ENCODE measurements at places on chromosomes 4 and X.
A peak's percentile ranks its signal among the peaks of the same experiment; 100 is the strongest.

GRCh38 chrX:20315140-20315539 is 48.4 kb upstream of the RPS6KA3 start:
- no peak for DNase-seq

GRCh38 chr4:161320377-161320776 is 843.4 kb downstream of the FSTL5 start:
- no peak for DNase-seq

GRCh38 chrX:5976332-5976731 is 252.3 kb downstream of the NLGN4X start:
- no peak for DNase-seq

DNA sequence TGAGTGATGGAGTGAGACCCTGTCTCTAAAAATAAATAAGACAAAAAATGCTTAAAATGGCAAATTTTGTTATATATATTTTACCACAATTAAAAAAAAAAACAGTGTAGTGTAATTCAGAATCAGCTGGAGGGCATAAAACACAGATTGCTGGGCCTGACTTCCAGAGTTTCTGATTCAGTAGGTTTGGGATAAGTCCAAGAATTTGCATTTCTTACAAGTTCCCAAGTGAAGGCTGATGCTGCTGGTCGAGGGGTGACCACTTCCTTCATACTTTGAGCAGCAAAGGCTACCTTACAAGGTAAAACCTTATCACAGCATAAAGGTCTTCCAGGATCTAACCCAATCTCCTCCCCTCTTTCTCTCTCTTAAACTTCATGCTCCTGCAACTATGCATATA is 40.7 kb downstream of the KLHL8 start:
- no peak for DNase-seq

- DNase-seq: no peak
Observed at GRCh38 chr4:26482508-26483462, 7.5 kb downstream of the CCKAR start.

GRCh38 chr4:5881340-5881739 is 11.5 kb downstream of the CRMP1 start:
- no peak for DNase-seq

DNA sequence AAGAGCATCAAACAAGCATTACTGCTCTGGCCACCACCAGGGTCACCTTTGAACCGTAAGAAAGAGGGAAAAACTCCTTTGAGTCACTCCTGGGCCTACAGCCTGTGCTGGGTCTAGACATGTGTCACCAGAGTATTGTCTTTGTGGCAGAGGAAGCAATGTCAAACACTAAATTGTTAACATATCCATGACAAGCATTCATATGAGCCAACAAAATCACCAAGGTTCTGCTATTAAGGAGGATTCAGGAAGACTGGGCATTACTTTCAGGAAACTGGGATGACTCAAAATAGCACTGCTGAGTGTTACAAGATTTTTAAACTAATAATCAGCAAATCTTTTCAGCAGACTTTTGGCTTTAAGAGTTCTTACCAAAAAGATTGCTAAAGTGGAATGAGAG is 28.1 kb downstream of the LGI2 start:
- DNase-seq: no peak

DNA sequence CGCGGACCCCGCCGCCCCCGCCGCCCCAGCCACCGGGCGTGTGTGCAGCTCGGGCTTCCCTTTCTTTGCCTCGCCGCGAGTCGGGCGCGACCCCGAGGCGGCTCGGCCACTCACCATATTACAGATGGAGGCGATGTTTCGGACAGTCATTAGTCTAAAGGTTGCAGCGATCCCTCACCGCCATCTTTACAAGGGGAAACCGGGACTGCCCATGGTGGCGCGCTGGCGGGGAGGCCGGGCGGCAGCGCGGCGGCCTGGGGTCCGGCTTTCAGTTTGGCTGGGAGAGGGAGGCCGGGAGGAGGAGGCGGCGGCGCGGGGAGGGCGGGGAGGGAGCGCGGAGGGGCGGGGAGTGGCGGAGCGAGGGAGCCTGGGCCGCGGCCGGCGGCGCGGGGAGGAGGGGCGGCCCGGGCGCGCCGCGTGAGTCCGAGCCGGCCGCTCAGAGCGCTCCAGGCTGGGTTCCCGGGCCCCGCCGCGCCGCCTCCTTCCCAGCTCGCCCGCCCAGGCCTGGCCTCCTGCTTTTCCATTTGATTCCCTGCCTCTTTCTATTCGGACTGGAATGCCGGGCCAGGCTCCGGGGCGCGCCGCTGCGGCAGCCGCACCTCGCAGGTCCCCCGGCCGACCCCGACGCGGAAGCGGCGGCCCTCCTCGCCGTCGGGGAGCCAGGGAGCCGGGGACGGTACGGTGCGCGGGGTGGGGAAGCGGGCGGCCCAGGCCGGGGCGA is at the start of gene USP46:
Gene USP46, minus strand, starts transcription at position 301 of the 721 bp plus-strand sequence. Its CDS starts 151 bp downstream, at position 150.
- DNase-seq: peak; percentile 45

DNA sequence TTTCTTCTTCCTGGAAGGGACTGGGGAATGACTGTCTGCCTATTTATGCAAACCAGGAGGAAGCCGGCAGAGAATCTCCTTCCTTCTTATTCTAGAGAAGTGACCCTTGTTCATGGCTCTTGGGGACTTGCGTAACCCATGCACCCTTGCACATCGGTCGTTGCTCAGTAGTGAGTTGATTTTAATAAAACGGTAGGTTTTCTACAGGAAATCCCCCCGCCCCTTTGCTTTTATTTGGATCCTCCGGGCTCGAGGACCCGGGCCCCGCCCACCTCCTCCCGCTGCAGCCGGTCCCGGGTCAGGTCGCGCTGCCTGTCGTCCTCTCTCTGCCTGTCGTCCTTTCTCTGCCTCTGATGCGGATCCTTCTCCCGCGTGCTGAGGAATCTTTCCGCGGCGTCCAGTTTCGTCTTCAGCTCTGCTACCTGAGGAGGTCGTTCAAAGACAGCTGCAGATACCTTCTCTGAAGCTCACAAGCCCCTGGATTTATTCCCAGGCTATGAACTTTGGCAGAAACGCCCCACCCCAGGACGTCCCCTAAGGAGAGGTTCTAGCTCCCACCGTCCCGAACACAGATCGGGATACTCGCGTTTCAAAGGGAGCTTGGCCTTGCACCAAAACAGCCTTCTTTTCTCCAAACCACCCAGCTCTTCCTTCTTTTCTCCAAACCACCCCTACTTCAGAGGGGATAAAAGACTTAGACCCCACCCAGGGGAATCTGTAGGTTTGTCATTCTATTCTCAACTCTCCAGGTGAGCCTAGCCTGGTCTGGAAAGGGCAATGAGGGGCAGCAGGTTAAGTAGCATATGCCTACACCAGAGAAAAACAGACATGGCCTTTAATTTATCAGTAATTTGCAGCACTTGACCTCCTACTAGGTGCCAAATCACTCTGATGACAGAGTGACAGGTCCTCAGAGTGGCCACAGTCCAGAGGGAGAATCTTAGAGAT is 7.0 kb downstream of the TNIP3 start:
- DNase-seq: no peak

DNA sequence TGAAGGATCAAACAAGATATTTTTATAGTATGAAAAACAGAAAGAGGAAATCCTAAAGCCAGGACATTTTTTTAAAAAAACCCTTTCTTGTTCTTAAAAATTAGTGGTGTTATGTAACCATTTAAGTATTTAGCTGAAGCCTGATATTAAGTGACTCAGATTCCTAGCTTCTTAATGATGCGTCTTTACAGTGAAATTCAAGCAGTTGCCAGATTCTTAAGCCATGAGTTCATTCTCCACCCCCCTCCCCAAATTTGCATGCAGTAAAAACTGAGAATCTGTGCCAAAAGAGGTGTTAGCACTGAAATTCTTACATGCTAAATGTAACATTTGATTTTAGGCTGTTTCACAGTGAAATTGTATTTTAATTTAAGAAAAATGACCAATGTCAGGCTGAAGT is 180.8 kb downstream of the RAPGEF2 start:
- peak; percentile 88 for DNase-seq

All from fibroblast of skin of left biceps (primary cell).